ENCODE measurements at places on chromosomes 13 and 19.

- DNase-seq: no peak
These were observed 3.9 kb upstream of the PCDH17 start for GRCh38 chr13:57627663-57628062.

DNA sequence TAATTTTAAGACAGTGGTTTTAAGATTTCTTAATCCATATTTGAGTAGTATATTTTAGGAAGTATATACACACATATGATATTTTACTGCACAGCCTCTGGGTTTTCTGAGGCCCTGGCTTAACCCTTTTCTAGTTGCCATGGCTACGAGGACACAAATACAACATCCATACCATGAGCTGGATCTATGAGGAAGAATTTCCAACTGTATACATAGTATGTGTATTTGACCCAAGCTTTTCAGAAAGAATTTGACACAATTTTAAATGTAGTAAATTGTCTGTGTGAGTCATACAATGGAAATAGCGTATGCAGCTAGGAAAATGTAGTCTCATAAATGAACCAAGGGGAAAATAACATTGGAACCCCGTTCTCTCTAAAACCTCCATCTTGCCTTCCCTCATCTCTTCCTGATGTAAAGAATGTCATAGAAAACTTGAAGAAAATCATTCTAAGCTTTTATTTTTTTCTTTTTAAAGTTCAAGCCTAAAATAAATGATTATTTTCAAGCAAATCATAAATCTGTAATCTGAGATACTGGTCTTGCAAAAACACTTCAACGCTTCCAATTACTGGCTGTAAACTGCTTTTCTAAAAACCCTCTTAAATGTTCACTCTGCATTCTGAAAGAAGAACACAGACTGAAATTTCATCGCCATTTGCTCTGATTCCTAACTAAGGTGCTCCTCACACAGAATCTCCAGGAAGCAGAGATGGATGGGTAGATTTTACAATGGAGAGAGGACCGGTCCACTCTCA lies 172.4 kb downstream of the LACC1 start:
- no peak for DNase-seq

- no peak for DNase-seq
These were observed 697.8 kb downstream of the DACH1 start for GRCh38 chr13:71169180-71169579.

- DNase-seq: no peak
These were observed 23.4 kb downstream of the ONECUT3 start for GRCh38 chr19:1776606-1777147.

DNA sequence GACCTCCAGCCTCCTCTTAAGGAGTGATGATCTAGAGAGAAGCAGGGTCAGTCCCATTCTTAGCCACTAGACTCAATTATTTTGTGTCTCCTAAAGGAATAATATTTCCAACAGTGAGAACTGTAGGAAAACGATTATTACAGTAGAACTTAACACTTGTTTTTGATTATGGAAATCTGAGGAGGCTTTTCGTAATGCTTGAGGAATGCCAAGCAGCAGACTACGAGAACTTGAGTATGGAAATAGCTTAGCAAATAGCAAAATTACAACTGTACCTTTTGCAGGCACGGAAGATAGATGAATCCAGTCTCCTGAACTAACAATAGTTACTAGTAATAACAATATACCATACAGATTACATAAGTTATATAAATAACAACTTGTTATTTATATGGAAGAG lies 12.2 kb downstream of the BRD4 start:
- DNase-seq: no peak

- DNase-seq: no peak
These were observed 8.4 kb downstream of the CD22 start for GRCh38 chr19:35337097-35337983.

GRCh38 chr19:3282564-3282963 lies 58.1 kb downstream of the CELF5 start:
- no peak for DNase-seq

- DNase-seq: no peak
These were observed 44.2 kb downstream of the WASF3 start for GRCh38 chr13:26601669-26602068.

DNA sequence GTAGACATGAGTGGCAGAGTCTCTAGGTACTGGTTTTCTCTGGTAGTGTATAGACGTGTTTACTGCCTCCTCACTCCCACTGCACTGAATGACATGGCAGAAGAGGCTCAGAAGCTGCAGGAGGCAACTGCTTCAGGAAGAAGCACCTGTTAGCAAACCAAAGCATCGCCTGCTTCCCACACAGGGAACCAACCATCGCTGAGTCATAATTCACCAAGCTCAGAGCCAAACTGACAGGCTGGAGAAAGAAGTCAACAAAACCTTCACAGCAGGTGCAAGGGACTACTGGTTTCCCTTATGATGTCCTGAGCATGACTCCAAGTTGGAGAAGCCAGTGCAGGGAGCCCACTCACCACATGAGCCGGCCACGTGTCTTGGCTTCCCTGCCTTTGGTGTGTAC lies 69.8 kb downstream of the KCTD12 start:
- no peak for DNase-seq

DNA sequence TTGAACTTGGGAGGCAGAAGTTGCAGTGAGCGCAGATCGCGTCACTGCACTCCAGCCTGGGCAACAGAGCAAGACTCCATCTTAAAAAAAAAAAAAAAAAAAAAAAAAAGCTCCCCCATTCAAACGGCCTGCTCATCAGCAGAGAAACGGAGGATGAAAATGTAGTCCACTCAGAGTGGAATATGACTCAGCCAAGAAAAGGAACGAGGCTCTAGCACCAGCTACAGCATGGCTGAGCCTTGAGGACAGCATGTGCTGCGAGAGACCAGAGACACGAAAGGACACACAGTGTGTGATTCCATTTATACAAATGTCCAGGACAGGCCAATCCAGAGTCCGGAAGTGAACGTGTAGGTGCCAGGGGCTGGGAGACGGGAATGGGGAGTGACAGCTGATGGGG lies 18.1 kb upstream of the MIER2 start:
- no peak for DNase-seq

DNA sequence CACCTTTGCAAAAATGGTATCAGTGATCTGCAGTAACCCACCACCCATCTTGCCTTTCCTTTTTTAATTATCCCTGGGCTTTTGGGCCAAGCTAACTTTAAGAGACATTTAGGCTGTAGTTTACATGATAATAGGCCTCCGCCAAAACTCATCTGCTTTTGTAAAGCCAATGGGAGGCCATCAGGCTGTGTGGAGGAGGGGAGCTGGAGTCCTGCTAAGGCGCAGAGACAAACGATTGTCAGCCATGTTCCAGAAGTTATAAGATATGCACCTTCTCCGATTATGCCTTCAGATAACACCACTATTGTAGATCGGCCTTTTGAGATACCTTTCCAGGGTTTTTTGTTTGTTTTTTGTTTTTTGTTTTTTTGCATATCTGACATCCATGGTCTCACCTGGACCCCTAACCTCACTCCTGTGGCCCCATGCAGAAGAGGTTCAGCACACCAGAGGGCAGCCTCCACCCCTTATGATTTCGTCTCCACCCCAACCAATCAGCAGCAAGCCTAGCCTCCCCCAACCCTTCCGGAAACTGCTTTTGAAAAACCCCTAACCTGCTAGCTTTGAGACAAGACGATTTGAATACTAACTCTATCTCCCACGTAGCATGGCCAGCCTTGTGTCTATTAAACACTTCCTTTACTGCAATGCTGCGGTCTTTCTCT lies 113.9 kb upstream of the UBL3 start:
- DNase-seq: no peak

GRCh38 chr13:85535316-85536084 lies 263.7 kb downstream of the SLITRK6 start:
- DNase-seq: no peak

- DNase-seq: no peak
These were observed 2023.3 kb upstream of the PCDH20 start for GRCh38 chr13:63438951-63439350.

DNA sequence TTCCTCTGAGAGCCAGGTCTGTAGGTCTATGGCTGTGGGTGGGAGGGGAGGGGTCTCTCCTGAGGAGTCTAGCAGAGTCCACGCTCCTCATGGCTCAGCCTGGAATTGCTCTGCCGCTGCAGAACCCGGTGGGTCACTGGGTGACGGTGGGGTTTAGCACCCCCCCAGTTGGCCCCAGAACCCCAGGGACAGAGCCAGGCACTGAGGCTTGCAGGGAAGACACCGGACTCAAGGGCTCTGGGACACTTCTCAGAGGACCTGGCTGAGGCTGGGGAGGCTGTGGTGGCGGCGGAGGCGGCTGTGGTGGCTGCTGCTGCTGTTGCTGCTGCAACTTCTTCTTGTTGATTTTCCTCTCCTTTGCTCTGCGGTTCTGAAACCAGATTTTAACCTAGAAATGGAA lies 6.1 kb downstream of the CDX2 start:
- no peak for DNase-seq

DNA sequence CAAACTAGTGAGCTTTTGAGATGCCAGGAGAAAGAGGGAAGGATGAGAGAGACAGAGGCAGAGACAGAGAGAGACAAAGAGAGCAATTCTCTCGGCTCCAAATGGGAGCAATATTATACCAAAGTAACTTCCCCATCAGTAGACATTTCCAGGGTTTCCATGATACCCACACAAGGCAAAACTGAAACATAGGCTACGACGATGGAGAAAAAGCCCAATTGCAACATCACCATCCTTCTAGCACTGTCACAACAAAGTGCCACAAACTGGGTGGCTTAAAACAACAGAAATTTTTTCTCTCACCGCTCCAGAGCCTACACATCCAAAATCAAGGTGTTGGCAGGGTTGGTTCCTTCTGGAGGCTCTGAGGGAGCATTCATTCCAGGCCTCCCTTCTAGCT lies 81.4 kb downstream of the KCTD12 start:
- no peak for DNase-seq

DNA sequence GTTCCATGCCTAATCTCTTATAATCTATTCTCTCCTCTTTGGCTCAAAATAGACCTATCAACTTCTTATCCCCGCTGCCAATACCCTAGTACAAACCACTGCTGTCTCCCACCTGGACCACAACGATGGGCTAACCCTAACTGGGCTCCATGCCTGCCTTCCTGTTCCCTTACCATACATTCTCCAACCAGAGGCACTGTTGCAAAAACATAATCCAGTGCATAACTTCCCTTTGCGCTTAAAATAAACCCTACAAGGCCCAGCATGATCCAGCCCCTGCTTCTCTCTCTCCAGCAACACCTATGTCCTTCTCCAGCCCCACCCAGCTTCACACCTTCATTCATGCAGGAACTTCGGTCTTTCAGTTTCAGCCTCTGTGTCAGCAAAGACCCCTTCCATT lies 27.4 kb upstream of the CEBPA start:
- no peak for DNase-seq

DNA sequence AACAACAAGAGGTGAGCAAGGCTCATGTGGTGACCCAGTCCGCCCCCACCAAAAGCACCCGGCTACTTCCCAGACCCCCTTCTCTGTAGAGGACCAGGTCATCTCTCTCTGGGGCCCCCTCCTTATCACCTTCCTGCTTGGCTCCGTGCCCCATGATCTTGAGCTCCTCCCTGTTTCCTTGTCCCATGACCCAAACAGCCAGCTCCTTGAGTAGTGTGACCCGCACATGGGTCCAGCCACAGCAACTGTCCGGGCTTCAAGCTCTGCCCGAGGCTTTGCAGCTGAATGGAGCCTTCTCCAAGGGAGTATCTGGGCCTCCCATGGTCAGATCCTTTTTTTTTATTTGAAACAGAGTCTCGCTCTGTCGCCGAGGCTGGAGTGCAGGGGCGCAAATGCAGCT lies 61.8 kb downstream of the MYO9B start:
- DNase-seq: no peak

DNA sequence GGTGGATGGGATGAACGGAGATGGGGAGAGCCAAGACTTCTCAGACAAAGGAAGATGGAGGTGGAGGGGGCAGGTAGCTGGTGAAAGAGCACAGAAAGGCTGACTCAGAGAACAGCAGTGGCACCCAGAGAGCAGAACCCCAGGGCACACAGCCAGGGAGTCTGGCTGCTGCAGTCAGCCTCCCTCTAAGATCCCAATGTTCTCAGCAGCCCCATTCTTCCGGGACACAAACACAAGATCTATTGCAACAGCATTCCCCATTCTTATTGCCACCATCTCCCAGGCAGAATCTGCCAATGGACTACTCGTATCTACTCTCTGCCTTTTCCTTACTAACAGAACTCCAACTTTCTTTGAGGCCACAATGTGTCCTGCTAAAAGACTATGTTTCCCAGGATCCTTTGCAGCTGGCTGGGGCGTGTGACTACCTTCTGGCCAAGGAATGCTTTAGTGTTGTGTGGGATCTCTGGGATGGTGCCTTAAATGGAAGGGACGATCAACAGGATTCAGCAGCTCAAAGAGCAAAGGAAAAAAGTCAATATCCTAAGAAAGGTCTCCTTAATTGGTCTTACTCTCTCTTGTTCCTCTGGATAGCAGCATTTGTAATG lies 7.5 kb downstream of the THAP8 start:
- no peak for DNase-seq

DNA sequence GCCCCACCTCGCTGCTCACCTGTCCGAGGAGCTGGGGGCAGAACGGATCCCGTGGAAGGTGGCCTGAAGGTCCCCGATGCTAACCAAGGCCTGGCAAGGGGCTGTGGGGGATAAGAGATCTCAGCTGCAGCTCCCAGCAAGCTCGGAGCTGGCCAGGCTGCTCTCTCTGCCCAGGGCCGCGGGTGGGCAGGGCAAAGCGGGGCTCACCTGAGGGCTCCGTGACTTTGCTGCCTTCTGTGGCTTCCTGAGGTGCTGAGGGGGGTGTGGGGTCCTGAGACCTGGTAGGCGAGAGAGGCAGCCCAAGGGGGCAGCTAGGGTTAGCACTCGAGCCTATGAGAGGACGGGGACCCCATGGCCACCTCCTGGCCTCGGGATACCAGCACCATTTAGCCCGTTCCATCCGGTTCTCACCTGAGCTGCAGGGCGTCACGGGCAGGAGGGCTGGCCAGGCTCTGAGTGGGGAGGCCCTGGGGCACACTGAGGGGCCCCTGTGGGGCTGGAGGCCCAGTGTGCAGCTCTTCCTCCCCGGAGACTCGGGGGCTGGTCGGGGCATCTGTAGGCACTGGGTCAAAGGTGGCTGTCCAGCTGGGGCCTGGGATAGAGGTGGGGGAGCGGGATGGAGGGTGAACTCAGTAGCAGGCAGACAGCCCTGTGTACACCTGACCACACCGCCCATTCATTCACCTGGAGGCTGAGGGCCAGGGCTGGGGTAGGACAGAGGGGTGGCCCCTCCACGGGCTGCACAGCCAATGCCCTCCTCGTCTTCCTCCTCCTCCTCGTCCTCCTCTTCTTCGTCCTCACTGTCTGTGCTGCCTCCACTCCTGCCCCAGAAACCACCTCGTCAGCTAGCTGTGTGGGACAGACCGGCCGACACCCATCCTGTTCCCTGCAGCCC lies 3.1 kb upstream of the TMEM86B start:
- no peak for DNase-seq

- DNase-seq: no peak
These were observed 20.4 kb downstream of the RBM26 start for GRCh38 chr13:79385694-79386093.

GRCh38 chr13:29676941-29677452 lies 81.5 kb upstream of the SLC7A1 start:
- DNase-seq: no peak

GRCh38 chr19:4519521-4520277 lies 1.4 kb upstream of the PLIN4 start:
- DNase-seq: no peak

DNA sequence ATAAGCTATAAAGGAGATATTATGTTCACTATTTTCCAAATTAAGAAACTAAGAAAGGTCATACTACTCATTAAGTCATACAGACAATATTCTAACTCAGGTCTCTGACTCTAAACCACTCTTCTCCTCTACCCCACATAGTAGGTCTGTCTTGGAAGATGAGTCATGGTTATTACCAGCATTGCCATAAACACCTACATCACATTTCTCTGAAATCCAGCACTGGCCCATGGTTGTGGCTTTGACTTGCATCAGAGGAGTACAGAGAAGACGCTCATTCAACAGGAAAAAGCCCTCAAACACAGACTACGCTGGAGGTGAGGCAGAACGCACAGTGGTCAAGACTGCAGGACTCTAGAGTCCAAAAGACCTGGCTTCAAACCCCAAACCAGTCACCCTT lies 476.8 kb downstream of the COG6 start:
- no peak for DNase-seq
